Posterior vena cava (tissue), 2 donors: ENCODE measurements at places on chromosomes 2 and 18. TPM values are rescaled to one million over a fixed set of nuclear protein-coding genes. Genes with fewer than 3 reads are reported as not detected.

DNA sequence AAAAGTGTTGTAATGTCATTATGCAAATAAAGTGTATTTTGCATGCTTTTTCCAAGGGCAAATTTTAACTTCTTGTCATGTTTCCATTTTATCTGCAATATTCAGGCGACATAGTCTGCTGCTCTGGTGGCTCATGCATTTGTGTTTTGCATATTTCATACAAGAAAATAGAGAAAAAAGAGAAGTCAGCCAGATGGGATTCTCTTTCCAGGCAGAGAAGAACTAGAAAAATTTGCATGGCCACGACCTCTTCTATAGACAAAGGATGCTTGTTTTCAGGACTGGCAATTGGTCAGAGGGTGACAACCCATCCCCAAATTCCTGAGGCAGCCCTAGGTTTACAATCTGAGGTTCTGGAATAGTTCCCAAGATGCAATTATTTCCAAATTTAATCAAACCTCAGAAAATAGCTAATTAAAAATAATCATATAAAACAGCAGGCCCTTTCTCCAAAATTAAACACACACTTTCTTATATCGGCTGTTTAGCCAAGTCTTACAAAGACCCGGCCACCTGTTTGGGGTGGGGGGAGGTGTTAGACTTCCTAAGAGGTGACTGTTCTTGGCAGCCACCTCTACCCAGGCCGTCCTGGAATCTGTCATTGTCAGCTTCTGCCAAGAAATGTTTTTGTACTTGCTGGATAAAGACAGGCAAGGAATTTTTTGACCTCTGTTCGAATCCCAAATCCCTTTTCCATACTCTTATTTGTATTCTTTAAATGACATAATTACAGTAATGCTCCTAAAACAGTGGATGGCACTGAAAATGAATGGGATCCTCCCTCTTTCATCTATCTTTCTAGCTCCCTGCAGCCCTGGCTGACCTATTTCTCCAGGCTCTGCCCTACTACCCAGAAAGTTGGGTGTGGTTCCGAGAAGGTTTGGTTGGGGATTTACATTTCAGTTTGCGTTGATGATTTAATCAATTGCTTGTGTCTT lies 20.8 kb upstream of the SOS1 start:
- no peak for DNase-seq

DNA sequence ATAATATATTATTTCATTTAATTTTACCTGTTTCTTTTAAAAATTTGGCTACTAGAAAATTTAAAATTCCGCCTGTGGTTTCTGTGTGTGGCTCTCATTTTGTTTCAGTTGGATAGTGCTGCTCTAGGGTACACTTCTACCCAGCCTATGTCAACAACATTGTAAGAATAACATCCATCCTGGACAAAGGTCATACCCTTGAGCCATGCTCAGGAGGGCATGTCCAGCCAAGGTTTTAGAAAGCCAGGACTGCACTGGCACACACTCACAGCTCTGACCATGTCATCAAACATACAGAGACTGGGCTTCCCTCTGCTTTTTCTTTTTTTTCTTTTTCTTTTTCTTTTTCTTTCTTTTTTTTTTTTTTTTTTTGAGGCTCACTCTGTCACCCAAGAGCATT lies 96.1 kb downstream of the CTIF start:
- no peak for DNase-seq

- DNase-seq, result no peak
Measured at GRCh38 chr2:239236808-239237205, 164.0 kb downstream of the HDAC4 start.

COLEC12 gene
- total RNA-seq, result 54.9 TPM

DNA sequence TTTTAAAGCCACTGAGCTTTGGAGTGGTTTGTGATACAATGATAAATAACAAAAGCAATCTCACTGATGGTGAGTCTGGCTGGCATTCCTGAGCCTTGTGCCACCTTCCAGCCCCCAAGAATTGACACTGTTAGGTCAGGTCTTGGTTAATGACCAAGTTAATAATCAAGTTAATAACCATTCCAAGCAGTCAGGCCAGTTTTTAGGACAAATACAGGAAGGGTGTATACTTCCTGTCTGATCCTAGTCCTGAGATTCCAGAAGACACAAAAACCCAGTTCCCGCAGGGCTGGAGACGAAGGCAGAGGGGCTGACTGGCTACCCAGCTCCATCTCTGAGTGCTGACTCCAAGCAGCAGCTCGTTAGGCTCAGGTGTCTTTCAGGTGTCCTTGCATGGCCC lies 74.6 kb upstream of the LAPTM4A start:
- peak; percentile 15 for DNase-seq

DNA sequence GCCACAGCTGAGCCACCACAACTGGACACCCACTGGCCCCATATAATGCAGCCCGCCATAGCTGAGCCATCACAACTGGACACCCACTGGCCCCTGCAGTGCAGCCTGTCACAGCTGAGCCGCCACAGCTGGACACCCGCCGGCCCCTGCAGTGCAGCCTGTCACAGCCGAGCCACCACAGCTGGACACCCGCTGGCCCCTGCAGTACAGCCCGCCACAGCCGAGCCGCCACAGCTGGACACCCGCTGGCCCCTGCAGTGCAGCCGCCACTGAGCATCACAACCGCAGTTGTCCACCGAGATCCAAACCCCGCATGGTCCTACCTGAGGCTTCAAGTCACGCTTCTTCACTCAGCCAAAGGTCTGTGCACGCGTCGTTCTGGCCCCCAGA lies 134.2 kb downstream of the PXDN start:
- peak; percentile 80 for DNase-seq

DNA sequence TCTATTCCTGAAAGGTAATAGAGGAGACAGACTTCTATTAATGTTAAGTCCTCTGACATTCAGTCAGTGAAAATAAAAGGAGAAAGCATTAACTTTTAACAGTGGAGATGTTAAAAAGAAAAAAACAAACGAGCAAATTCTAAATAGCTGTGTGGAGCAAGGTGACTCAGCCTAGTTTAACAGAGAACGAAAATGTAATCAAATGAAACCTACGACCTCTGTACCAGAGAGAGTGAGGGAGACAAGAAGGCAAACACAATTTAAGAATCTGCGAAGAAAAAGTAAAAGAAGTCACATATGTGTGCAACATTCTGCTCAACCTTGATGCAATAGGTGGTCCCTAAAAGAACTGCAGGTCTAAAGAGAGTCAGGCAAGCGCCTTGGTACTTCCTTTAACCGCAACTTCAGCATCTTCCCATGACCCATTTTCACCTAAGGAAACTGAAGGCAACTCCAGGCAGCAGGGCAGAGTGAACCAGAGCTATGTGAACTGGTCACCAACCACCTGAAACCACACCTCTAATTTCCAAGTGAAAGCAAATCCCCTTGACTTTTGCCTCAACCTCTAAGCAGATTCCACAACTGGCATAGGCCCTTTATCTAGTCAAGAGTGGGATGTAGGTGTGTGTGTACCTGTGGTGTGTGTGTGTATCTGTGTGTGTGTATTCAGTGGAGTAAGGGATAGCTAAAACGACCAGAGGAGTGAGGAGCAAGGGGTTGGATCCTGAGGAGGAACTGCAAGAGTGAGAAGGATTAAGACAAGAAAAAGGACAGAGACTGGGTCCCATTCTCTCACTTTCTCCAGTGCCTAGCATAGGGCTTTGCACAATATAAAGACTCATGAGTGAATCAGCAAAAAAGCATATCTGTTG lies 43.0 kb downstream of the FIGN start:
- no peak for DNase-seq

- DNase-seq, result no peak
Measured at GRCh38 chr18:42131930-42132244, 176.9 kb downstream of the PIK3C3 start.

- DNase-seq, result no peak
Measured at GRCh38 chr2:5089409-5089808, 602.8 kb upstream of the SOX11 start.

GRCh38 chr2:5365871-5366461 lies 326.2 kb upstream of the SOX11 start:
- DNase-seq, result peak; percentile 83

DNA sequence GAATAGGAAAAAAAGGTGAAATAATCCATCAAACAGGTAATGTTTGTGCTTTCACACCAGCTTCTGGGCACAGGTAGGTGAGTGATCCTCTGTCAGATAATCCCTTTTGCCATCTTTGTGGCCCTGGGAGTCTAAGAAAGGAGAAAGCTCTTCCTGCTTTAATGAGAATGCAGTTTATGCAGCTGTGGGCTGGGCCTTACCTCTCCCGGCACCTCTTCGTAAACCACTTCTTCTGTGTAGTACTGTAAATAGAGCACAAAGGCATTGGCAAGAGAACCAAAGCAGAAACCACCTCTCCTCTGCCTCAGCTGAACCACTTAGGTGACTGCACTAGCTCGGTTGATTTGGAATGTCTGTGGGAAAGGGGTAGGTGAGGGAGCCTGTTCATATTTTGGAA lies 4.9 kb downstream of the NEB start:
- DNase-seq, result no peak

- DNase-seq, result no peak
Measured at GRCh38 chr18:3914833-3915610, 465.1 kb downstream of the TGIF1 start.

- DNase-seq, result no peak
Measured at GRCh38 chr2:36708041-36708741, 11.7 kb downstream of the VIT start.

DNA sequence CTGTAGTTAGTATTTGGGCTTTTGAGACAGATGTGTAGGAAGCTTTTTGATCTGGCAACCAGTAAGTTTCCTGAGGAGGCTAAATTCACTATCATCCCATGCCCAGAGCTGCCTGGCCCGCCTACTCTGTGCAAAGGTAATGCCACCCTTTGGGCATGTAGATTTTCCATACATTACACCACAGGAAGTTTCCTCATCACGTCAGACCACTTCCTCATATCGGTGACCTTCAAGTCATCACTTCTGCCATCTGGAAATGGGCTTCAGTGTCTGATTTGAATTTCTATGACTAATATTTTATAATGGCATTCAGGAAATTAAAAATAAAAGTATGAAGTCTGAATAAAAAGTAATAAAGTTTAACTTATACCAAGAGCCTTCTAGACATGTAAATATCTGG lies 825.4 kb downstream of the DCDC2C start:
- DNase-seq, result no peak

MARCHF4 gene
- total RNA-seq, result not detected

SCG2 gene
- 5.4 TPM for total RNA-seq

DNA sequence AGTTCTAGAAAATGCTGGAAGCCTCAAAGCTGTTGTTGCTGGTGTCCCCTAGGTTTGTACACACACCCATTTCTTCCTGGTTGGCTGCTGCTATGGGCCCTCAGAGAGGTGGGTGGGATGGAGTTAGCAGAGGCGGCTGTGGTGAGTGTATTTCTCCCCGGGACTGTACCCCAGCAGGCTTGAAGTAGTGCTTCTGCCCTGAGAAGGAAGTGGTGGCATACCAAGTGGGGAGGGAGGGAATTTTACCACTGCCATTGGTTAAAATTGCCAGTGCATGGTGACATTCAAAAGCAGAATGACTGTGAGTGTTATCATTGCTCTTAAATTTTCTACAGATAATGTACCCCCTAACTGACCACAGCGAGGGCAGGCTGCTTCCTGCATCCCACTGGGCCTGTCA lies 125.6 kb upstream of the CAPN13 start:
- DNase-seq, result no peak

GRCh38 chr2:144233733-144234541 lies 286.0 kb downstream of the ZEB2 start:
- no peak for DNase-seq

GAL3ST2 gene
- total RNA-seq, result not detected

GALNT14 gene
- 1.1 TPM for total RNA-seq

DNA sequence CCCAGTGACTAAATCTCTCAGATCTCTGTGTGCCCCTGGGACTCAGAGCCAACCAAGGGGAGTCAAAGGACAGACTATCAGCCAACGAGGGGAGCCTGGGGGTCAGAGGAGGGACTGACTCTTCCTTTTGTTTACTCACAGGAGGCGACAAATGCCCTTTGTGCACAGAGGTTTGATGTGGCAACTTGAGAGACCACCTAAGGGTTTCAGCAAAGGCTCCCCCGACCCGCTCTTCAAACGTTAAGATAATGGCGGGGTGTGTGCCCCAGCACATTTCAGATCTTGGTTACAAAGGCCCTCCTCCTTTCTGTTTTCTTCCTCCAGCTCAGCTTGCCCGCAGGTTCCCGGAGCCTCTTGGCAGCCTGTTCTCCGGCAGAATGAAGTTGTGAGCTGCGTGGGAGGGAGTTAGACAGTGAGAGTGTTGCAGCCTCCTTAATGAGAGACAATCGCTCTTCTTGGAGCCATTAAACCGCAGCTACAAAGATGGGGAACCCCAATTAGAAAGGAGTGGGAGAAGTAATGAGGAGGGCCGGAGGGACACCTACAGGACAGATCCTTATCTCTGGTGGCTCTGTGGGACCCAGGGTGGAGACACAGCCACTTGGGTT lies 76.2 kb downstream of the KIAA2012 start:
- DNase-seq, result peak; percentile 88

GRCh38 chr18:48693625-48694262 lies 154.9 kb downstream of the CTIF start:
- no peak for DNase-seq
